ENCODE measurements at places on chromosomes 16 and 17.
A peak's percentile ranks its signal among the peaks of the same experiment; 100 is the strongest.

GRCh38 chr17:79192503-79193351, 118.1 kb downstream of the ENGASE start:
- DNase-seq: no peak

- DNase-seq: no peak
Measured at GRCh38 chr17:41518031-41518430, 659 bp downstream of the KRT15 start.

DNA sequence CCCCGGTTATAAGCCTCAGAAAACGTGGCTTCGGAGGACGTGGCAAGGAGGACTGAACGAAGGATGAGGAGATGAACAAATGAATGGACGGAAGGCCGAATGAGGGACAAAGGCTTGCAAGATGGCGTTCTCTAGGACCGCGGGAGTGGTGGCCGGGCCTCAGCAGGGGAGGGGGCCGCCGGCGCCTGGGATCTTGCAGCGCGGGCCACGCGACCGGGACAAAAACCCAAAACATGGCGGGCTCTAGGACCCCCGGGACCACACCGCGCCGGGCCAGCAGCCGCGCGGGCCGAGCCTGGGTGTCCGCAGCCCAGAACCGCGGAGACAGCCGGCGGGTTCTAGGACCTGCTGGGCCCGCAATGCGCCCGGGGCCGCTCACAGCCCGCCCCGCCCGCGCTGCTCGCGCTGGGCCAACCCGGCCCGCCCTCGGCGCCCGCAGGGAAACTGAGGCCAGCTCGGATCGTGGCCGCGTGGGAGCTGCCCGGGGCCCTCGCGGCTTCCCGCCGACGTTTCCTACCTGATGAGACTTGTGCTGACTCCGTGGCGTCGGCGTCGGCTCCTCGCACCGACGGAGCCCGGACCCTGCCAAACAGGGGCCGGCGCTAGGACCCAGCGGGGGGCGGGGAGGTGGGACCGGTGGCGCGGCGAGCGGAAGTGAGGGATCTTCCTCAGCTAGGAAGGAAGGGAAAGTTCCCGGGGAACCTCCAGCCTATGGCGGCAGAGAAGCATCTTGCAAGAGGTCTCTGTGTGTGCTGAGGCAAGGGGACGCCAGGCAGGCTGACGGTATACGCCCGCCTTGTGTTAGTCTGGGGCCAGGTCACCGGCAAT, 684 bp downstream of the ZNF668 start:
- peak; percentile 71 for DNase-seq

DNA sequence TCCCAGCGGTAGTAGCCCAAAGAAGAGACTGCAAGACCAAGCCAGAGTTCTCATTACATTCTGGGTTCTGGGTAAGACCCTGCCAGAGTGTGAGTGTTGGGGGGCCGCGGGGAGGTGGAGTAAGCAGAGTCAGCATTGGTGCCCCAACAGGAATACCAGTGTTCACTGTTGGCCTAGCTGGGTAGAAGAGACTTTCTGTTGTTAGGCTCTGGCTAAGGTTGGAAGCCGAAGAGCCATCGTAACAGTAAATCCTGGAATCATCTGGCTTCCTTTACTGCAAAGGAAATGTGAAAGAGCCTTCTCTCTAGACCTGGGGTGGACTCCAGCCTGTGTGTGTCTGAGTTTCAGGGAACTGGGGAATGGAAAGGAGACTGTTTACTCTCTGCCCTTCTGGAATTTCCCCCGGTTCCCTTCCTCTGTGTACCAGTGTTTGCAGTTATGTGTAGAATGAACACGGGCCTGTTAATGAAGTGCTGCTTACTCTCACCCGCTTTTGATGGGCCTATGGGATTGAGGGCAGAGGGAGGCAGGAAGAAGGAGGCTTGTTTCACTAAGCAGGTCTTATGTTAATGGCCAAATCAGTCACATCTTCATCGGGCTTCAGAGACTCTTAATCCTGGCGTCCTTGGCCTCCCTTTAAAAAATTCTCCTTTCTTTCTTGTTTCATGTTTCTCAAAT, 68.5 kb downstream of the WWP2 start:
- DNase-seq: no peak

- no peak for DNase-seq
Measured at GRCh38 chr16:86048221-86048620, 149.3 kb downstream of the IRF8 start.

DNA sequence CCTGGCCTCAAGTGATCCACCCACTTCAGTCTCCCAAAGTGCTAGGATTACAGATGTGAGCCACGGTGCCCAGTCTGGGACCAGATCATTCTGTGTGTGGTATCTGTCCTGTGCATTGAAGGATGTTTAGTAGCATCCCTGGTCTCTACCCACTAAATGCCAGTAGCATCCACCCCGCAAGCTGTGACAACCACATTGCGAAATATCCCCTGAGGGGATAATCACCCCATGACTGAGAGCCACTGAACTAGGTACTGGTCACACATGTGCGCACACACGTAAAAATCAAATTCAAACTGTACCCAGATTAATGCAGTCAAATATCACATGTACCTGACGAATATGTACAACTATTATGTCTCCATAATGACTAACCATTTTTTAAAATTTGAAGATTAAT, 35.8 kb downstream of the TEKT5 start:
- no peak for DNase-seq

DNA sequence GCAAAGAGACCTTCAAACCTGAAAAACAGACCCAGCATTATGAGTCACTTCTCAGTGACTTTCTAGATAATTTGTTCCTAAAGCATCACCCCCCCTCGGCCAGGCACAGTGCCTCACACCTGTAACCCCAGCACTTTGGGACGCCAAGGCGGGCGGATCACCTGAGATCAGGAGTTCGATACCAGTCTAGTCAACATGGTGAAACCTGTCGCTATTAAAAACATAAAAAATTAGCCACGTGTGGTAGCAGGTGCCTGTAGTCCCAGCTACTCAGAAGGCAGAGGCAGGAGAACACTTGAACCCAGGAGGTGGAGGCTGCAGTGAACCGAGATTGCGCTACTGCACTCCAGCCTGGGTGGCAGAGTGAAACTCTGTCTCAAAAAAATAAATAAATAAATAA, 24.3 kb upstream of the RNPS1 start:
- DNase-seq: no peak

DNA sequence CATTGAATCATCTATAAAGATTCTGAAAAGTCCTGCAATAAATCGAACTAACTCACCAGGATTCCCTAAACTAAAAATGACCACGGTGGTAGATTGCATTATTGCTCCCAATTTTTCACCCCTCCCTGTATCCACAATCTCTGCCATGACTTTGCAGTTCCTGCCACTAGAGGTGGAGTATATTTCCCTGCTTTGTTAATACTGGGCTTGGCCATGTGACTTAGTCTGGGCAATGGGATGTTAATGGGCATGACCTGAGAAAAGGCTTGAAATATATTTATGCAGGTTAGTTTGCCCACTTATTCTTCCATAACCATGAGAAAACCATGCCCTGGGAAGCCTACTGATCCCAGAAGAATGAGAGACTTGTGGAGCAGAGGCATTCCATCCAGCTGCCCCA, 59.1 kb downstream of the NOG start:
- DNase-seq: no peak

- DNase-seq: no peak
Measured at GRCh38 chr16:50932348-50932935, 190.6 kb downstream of the CYLD start.

GRCh38 chr16:383326-384051, 1.7 kb upstream of the PGAP6 start:
- no peak for DNase-seq

GRCh38 chr16:11470676-11471415, 115.9 kb downstream of the LITAF start:
- no peak for DNase-seq

DNA sequence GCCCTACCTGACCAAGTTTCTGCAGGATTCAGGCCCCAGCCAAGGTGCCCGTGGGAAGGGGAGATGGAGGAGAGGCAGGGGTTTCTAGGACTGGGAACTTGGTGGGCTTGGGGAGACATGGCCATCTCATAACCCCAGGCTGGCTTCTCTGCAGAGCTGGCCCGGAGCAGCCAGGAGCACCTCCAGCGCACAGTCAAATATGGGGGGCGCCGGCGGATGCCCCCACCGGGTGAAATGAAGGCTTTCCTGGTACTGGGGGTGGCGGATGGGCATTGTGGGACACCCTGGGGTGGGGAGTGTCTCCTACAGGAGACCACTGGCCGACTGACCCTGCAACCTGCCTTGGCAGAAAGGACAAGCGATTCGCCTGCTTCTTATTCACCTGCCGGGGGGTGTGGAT, 9.2 kb upstream of the SMIM5 start:
- DNase-seq: no peak

DNA sequence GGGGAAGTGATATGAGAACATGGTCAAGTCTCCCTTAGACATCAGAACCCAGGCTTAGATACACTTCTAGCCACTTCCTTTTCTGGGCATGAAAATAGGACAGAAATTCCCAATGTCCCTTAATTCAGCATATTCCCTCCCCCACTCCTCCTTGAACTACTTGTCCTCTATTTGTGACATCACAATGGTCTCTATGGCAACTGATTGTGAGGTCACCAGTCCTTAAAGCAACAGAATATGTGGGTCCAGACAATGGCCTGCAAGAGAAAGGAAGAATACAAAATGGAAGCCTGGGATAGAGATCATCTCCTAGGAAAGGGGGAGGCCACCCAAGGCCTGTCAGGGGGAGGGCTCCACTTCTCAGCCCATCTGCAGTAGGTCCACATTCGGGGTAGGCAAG, 6.7 kb upstream of the SEZ6 start:
- no peak for DNase-seq

GRCh38 chr17:42744283-42744805, 496 bp downstream of the EZH1 start:
- peak; percentile 34 for DNase-seq

DNA sequence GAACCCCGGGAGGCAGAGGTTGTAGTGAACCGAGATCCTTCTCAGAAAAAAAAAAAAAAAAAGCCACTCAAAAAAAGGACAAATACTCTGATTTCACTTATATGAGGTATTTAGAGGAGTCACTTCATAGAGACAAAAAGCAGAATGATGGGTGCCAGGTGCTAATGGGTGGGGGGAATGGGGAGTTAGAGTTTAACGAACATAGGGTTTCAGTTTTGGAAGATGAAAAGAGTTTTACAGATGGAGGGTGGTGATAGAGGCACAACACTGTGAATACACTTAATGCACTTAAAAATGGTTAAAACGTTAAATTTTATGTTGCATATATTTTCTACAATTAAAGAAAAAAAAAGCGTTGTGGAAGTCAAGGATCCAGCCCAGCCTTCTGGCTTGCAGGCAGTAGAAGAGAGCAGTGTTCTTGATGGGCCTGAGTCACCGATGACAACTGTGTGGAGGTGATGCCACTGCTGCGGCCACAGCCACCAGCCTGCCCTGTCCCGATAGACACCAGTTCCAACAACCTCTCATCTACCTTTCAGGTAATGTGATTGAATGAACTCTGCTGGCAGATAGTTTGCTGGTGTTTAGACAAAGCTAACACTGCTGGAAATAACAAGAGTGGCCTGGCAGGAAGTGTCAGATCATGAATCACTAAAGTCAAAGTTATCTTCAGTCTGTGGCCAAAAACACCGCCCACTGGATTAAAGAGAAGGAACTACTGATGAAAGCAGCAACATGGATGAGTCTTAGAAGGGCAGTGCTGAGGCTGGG, 49.9 kb upstream of the COX10 start:
- no peak for DNase-seq

DNA sequence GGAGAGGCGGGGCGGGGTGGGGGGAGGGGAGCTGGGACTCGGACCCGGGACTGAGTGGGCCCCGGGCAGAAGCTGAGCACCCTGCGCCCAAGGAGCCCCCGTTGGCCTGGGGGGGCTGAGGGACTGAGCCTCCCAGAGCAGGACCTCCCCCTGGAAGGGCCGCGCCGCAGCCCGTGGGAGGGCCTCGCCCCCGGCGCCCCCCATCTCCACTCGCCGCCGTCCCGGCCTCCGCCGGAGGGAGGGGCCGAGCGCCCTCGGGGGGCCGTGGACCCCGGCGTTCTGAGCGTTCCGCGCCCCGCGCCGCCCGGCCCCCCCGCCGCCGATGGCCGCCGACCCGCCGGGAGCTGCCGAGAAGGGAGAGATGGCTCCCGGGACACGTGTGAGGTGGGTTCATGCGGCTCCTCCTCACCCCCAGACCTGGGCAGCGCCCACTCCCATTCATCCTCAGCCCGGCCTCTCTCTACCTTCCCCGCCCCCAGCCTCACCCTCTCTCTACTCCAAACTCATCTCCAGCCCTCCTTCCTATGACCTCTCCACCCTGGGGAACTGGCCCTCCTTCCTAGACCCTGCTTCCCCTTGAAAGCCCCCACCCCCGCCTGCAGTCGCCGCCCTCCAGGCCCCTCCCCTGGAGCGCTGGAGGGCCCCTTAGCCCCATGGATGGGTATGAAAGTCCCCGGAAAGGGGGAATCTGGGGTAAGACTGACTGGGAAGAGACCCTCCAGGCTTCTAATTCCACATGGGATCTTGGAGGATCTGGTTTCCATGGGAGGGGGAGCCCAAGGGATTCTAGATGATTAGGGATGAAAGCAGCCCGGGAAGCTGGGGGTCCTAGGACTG, 922 bp downstream of the FBXL19 start:
- DNase-seq: no peak

All from activated CD4-positive, alpha-beta T cell treated with anti-CD3 and anti-CD28 coated beads for 1 hour (primary cell).